ENCODE measurements at places on chromosomes 1 and 21.

DNA sequence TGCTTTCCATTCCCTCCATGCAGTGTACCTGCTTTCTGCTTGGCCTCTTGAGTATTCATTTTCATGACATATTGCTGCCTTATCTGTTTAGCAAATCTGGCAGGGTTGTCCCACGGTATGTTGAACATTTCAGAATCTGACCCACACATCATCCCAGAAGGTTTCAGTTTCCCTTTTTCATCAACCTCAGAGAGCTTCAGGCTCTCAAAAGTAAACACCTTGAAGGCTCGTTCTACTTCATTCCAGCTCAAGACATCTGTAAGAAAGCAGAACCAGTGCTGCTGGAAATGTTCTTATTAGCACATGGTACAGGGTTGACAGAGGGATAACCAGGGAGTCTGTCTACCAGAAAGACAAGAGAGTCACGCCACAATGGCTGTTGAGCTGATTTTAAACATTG is 103.6 kb downstream of the SPAG17 start:
- no peak for DNase-seq

DNA sequence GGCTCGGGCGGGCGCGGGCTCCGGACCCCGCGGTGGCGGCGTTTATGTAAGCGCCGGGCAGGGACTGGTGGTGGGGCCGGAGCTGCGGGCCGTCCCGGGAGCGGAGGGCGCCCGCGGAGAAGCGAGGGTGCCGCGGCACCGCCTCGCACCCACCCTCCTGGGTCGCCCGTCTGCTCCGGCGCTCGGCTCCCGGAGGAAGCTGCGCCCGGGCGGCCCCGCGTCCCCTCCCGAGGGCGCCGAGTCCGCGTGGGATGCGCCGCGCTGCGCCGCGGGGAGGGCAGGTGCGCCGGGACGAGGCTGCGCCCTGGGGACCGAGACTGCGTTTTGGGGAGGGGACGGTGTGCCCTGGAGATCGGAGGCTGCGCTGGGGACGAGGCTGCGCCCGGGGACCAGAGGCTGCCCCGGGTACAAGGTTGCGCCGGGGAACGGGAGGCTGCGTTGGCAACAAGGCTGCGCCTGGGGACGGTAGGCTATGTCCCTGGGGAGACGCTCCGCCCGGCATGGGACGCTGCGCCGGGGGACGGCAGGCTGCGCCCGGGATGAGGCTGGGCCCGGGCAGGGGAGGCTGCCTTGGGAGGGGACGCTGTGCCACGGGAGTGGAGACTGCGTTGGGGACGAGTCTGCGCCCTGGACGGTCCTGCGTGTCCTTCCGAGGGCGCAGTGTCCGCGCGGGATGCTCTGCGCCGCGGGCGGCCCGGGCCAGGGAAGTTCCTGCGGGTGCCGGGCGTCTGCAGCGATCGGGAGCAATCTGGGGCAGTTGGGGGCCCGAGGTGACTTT is 627 bp downstream of the ADARB1 start:
- DNase-seq, result peak; percentile 39

GRCh38 chr1:71733121-71733520 is 549.2 kb downstream of the NEGR1 start:
- DNase-seq, result no peak

DNA sequence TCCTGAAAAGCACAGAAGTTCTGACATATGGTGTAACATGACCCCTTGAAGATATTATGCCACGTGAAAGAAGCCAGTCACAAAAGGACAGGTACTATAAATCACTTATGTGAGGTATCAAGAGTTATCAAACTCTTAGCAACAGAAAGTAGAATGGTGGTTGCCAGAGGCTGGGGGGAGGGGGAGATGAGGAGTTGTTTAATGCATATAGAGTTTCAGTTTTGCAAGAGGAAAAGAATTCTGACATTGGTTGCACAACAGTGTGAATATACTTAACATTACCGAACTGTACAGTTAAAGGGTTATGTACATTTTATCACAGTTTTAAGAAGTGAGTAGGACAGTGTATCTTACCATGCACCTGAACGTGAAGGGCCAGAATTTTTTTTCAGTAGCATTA is 80.0 kb downstream of the USP25 start:
- DNase-seq, result no peak

GRCh38 chr1:201444792-201445191 is 23.3 kb upstream of the TNNI1 start:
- DNase-seq, result no peak

GRCh38 chr21:39663066-39663465 is 50.3 kb downstream of the B3GALT5 start:
- no peak for DNase-seq

GRCh38 chr1:190312763-190313162 is 164.9 kb downstream of the BRINP3 start:
- no peak for DNase-seq

DNA sequence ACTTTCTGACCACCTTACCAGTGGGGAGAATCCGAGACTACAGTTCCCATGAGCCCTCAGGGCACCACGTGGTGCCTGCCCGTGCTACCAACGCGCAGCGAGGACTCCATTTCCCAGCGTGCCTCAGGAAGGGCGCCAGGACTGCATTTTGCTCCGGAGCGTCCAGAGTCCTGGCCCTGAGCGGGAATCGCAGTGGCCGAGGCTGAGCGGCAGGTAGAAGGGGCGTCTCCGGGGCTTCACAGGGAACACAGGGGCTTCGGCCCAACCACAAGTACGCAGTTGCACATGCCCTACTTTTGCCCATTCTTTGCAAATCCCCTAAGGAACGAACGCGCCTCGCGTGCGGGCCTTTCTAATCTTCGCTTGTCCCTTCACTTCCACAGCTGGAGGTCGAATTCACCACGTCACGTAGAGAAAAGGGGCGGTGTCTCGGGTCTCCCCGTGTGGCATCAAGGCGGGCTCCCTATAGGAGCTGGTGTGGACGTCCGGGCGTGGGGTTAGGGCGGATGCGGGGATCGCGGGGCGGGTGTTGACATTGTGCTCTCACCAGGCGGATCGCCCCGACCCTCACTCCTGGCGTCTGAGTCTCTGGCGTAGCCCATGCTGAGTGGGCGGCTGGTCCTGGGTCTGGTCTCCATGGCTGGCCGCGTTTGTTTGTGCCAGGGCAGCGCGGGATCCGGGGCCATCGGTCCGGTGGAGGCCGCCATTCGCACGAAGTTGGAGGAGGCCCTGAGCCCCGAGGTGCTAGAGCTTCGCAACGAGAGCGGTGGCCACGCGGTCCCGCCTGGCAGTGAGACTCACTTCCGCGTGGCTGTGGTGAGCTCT is at the start of gene BOLA1:
BOLA1 (plus strand) TSS at position 109 of the 825 bp plus-strand sequence; CDS start at position 601, 492 bp downstream.
- DNase-seq, result peak; percentile 95

DNA sequence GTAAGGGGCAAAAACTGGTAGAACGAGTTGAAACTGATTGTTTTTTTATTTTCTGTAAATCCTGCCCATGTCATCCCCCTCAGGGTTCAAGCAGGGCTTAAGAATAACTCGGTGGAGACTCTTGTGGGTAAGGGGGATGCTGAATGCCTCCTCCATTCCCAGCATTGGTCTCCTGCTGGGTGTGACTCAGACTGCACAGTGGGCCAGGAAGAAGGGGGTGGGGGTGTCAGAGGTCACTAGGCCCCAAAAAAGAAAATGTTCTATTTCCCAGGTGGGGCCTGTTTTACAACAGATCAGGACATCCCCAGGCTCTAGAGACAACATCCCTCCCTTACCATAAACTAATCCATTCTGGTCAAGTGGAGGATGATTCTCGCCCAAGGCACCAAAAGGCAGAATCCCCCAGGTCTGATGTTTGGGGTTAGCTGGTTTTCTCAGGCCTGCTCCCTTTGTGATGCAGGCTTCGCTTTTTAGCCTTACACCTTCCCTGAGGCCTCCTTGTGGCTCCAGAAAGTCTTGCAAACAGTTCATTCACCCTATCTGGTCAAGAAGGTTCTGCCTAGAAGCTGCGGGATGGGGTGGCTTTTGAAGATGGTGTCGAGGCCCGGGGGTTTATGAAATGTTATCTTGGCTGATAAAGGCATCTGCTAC is 10.7 kb upstream of the GRHL3 start:
- DNase-seq, result no peak

DNA sequence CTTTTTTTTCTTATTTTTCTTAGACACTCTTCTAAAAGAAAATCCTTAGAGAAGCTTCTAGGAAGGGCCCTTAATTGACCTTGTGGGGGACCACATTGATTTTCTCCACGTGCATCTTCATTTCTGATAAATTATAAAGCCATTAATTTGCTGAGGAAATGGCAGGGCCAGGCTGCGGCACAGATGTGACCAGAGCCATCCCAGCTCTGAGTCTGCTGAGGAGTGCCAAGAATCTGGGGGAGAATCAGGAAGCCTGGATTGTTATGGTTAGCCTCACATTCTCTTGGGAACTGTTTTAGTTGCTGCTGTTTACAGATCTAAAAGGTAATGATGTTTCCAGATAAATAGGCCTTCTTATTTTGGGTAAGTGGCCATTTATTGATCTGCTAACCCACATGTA is 16.2 kb downstream of the PROX1 start:
- DNase-seq, result no peak

- DNase-seq, result no peak
Observed at GRCh38 chr1:115507901-115508300, 133.9 kb upstream of the VANGL1 start.

DNA sequence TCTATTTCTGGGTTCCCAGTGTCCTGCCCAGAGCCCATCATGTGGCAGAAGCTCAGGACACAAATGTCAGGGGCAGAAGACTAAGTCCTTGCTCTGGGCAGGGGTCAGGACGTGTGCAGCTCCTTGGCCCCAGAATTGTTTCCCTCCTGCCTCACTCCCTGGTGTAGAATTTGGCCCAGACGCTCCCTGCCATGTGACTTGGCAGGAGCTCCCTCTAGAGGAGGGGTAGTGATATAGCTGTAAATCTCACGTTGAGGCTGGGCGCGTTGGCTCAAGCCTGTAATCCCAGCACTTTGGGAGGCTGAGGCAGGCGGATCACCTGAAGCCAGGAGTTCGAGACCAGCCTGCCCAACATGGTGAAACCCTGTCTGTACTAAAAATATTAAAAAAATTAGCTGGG is 91.2 kb downstream of the UBIAD1 start:
- DNase-seq, result no peak

DNA sequence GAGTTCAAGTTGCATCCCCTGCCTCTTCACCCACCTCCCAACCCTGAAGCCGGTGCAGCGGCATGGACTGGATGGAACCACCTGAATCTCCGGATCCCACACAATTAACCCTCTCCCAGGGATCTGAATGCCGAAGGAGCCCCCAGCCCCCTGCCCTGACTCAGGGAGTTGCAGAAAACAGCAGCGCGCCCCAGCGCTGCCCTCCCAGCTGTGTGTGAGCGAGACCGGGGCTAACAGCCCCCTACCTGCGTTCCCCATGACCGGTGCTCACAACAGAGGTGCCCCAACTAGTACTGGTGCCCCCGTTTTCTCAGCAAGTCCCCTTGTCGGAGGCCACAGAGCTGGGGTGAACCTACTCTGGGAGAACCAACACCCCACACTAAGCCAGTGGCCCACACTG is 136.8 kb downstream of the PRDM16 start:
- no peak for DNase-seq

Data from GM03348 (cell line).